ENCODE measurements at places on chromosomes 2 and 18.

GRCh38 chr2:222547083-222547482 is 108.8 kb downstream of the FARSB start:
- DNase-seq: no peak

GRCh38 chr18:13500869-13501542 is 225.4 kb downstream of the FAM210A start:
- no peak for DNase-seq

- no peak for DNase-seq
These were observed 440.2 kb upstream of the LYPD1 start for GRCh38 chr2:133110201-133110600.

- no peak for DNase-seq
These were observed 17.8 kb upstream of the TMEM131 start for GRCh38 chr2:98013407-98014042.

- no peak for DNase-seq
These were observed 142.1 kb upstream of the PKDCC start for GRCh38 chr2:41905597-41906337.

Data from stimulated activated CD4-positive, alpha-beta T cell treated with anti-CD3 and anti-CD28 coated beads, Interleukin-1b, Interleukin-23, amount 100 ng/mL, for 1 hour (primary cell).